Stimulated activated CD8-positive, alpha-beta memory T cell treated with anti-CD3 and anti-CD28 coated beads, Interleukin-4, amount 100 ng/mL, for 1 hour (primary cell): ENCODE measurements at places on chromosomes 13 and 19.

GRCh38 chr19:38597075-38597474 is 20.7 kb downstream of the MAP4K1 start:
- no peak for DNase-seq

DNA sequence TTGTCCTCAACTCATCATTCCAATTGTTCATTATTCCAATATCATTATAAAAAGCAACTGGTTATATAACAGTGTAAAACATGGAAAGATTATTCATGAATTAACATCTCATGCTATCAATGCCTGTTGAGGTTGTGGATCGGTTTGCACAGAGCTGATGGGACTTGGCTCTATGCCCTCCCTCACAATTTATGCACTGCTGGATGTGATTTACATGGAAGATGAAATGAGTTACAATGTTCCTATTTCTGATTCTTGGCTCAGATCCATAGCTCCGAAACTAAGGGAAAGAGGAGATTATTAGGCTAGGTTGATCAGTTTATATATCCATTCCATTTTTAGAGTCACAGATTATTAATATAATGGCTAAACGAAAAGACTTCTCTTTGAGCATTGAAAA is 38.6 kb downstream of the SCEL start:
- DNase-seq, result no peak

GRCh38 chr13:94708031-94708859 is 4.1 kb downstream of the SOX21 start:
- no peak for DNase-seq

GRCh38 chr13:106286811-106287210 is 248.7 kb downstream of the EFNB2 start:
- DNase-seq, result no peak

DNA sequence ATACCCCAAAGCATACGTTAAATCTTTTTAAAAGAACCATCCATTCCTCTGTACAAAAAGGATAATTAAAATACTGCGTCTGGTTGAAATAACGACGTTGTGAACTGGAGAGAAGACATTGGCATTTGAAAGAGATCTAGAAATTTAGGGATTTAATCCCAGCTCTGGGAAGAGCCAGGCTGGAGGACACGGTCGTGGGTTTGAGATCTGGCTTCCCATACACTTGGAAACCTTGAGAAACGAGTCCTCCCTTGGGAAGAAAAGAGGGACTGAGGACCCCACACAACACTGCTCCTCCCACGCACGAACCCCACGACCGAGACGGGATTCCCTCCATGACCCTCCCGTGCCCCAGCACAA is 625 bp downstream of the ZNF709 start:
- DNase-seq, result no peak

GRCh38 chr19:17686023-17686521 is 2.1 kb downstream of the UNC13A start:
- no peak for DNase-seq

DNA sequence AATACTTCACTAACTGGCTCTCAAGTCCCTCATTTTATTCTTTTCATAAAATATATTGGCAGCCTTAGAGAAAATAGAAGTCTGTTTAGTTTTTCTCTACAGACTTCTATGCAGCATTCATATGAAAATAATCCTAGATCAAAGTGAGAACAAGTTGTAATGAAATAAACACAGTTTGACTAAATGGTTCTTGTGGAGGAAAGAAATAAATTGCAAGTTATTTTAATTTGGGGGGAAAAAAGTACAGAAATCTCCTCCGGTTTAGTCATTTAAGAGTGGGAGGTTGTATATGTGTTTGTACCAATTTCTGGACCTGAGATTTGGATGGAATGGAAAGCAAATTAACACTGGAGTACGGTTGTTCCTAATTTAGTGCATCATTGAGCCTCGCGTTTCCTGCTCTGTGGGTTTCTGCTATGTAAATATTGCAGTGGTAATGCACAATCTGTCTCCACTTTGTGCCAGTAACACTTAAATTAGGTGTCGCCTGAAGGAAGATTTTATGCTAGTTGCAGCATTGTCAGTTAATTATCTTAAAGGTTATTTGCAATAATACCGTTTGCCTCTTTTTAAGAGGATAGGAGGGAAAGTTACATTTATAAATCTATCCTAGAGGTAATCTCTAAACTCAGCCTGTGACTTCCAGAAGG is 100.2 kb downstream of the ZIC5 start:
- no peak for DNase-seq

GRCh38 chr19:17754634-17755442 is 3.6 kb downstream of the FCHO1 start:
- DNase-seq, result no peak
